Fibroblast of skin of right quadriceps (primary cell): ENCODE measurements at places on chromosomes 16 and 17.

- DNase-seq = no peak
Measured at GRCh38 chr17:10516065-10516464, 2.3 kb downstream of the MYH1 start.

- peak; percentile 68 for DNase-seq
Measured at GRCh38 chr17:31722251-31723056, 136.6 kb downstream of the COPRS start.

GRCh38 chr17:17484451-17484899 lies 7.7 kb downstream of the MED9 start:
- peak; percentile 31 for DNase-seq

GRCh38 chr16:82643936-82644630 lies 17.3 kb downstream of the CDH13 start:
- no peak for DNase-seq

GRCh38 chr17:29250666-29251065 lies 4.0 kb downstream of the CRYBA1 start:
- DNase-seq = peak; percentile 92

DNA sequence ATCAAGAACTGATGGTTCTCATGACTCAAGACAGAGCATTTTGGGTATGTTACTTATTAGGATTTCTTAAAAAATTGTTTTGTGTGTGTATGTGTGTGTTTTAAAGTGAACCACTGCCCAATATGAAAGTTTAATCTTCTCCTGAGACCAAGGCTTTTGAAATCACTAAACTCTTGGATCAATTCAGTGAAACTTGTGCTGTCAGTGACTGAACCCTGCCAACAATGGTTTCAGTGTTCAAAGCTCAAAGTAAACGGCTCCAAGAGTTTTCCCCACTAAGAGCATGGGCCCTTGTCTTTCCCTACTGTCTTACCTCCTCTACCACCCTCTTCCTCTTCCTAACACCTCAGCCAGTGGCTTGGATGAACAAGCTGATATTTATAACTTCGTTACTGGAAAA lies 22.0 kb downstream of the NFE2L1 start:
- DNase-seq = no peak

GRCh38 chr16:31451681-31452351 lies 7.5 kb upstream of the ARMC5 start:
- DNase-seq = peak; percentile 75

DNA sequence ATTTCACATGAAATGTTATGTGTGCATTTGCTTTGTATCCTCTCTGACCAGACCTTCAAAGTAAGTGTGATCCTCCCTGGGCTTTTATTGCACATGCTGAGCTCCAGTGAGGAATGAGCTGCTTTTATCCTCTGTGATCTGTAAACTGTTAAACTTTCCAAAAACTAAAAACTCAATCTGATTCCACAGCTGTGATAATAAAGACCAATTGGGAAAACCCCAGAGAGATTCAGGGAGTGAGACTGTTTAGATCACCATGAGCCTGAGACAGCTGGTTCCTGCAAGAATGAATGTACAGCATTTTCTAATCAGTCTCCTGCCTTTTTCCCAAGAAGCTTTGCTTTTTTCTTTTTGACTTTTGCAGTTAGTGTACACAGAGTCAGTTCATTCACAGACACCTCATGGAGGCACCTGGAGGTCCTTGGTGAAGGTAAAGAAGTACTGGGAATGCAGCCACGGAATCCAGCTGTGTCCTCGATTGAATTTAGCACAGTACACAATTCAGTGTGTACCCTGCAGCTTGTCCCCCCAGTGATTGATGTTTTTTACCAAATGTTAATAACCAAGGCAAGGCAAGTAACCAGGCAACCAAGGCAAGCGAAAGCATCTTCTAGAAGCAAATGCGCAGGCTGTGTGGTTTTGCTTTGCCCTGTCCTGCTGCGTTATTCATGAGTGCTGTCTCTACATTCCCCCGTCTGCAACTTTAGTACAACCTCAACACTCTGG lies 182.6 kb downstream of the LGALS9B start:
- no peak for DNase-seq

GRCh38 chr17:57589151-57590034 lies 155.7 kb downstream of the CCDC182 start:
- DNase-seq = no peak

GRCh38 chr17:32854207-32854606 lies 22.7 kb downstream of the MYO1D start:
- DNase-seq = no peak

DNA sequence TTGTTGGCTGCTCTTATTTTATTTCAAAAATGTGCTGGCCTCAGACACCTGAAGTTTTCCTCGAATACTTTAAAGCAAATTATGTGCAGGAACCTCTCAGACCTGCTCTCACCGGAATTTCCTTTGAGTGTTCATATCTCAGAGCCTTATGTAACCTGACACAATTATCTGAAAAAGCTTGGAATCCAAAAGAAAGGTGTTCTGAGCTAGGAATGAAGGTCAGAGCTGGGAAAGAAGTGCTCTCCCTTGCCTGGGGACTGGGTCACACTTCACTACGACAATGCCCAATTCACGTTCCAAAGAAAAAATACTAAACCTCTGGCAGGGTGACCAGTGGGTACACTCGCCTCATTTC lies 6.7 kb upstream of the HSD11B2 start:
- DNase-seq = no peak

DNA sequence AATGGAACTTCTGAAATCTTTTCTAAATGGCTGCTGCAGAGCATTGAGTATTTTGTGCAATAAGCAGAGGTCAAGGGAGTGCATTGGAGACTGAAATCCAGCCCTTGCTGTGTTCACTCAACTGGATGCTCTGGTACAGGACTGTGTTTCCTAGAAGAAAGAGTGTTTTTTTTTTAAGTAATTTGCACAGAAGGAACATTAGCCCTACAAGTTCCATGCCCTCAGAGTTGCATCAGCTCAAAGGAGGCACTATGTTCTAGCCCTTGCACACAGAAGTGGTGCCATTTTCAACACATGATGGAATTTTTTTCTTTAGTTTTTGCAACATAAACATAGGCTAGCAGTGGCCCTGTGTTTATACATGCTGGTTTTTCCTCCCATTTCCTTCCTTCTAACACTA lies 144.1 kb upstream of the HLF start:
- no peak for DNase-seq

GRCh38 chr17:6075050-6075449 lies 4.9 kb downstream of the WSCD1 start:
- DNase-seq = no peak

GRCh38 chr16:3915426-3916260 lies 35.1 kb upstream of the CREBBP start:
- DNase-seq = no peak

DNA sequence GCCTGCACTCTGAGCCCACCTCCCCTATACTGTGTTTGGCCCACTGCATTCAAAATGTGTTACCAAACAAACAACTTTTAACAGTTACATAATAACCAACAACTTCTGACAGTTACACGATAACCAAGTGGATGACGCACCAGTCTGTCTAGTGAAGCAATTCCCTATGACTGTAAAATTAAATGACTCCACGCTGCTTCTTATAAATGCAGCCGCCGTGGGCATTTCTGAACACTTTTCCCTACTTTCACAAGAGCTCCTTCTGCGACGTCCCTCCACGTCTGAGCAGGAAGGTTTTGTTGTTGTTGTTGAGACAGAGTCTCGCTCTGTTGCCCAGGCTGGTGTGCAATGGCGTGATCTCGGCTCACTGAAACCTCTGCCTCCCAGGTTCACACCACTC lies 27.6 kb downstream of the ZNF276 start:
- no peak for DNase-seq

- DNase-seq = no peak
Measured at GRCh38 chr17:27946513-27946912, 53.3 kb upstream of the LYRM9 start.

GRCh38 chr17:65109990-65110680 lies 27.0 kb upstream of the RGS9 start:
- no peak for DNase-seq

GRCh38 chr17:50344731-50345365 lies 1.1 kb upstream of the XYLT2 start:
- DNase-seq = no peak

DNA sequence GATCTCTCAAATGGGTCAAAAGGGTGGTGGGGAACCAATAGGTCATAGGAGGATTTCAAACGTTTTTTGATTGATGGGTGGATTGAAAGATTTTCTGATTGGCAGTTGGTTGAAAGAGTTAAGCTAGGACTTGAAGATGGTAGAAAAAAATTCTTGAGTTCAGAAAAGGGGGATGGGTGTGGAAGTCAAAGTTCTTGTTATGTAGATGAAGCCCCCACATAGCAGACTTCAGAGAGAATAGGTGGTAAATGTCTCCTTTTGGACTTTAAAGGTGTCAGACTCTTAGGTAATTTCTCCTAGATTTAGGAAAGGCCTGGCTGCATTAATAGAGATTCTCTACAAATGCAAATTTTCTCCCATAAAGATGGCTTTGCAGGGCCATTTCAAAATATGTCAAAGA lies 163.3 kb downstream of the HS3ST4 start:
- no peak for DNase-seq
